H9 (cell line): ENCODE measurements at places on chromosomes 3 and 15.
A peak's percentile ranks its signal among the peaks of the same experiment; 100 is the strongest.

GRCh38 chr15:75928680-75929608 is 25.3 kb downstream of the FBXO22 start:
- peak; percentile 56 for DNase-seq

GRCh38 chr3:46829699-46830208 is 33.5 kb downstream of the MYL3 start:
- no peak for DNase-seq

- DNase-seq, result peak; percentile 18
Measured at GRCh38 chr15:92142242-92143232, 251.1 kb upstream of the ST8SIA2 start.

GRCh38 chr3:58246148-58247047 is 8.8 kb downstream of the ABHD6 start:
- no peak for DNase-seq

DNA sequence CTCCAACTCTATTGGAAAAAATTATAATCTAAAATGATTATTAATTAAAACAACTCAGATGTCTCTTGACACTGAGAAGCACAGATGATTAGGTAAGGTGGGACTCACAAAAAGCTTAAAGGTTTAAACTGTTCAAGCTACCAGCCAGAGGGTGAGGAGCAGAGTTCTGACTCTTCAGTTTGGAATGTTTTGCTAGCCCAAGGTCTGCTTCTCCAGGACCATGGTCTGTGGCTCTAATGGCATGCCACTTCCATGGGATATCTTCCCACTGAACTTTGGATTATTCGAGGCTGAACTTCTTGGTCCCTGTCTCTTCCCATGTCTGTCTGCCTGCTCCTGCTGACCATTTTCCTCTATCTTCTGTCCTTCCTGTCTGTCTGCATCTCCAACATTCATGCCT is 49.2 kb downstream of the CACNA2D3 start:
- no peak for DNase-seq
